CD4-positive, alpha-beta T cell treated with Interleukin-10 for 1 hour (primary cell): ENCODE measurements at places on chromosomes 1 and 21.

DNA sequence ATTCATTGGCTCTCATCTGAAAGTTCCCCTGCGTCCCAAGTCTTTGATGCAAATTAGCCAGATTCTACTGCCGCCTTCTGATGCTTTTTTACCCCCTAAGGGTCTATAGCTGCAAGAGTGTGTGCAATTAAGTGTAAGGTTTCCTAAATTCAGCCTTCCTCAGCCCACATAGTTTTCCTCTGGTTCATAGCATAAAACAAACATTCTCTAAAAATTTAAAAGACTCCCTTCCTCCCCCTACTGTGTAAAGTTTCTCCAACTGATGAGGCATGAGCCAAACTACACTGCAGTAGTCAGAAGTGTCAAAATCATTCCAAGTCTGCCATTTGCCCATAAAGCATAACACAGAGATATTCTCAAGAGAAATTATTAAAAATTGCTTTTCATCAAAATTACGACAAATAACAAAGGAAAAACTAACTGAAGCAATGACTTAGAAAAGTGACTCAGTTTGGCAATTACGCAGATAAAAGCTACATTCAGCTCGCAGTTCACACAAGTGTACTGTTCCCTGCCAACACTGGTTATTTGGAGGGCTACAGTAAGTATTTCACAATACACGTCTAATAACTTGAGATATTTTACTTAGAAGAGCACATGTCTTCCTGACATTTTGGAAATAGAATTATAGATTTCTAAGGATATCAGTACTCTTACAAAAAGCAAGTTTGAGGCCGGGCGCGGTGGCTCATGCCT lies 15.4 kb downstream of the KCNH1 start:
- no peak for DNase-seq

DNA sequence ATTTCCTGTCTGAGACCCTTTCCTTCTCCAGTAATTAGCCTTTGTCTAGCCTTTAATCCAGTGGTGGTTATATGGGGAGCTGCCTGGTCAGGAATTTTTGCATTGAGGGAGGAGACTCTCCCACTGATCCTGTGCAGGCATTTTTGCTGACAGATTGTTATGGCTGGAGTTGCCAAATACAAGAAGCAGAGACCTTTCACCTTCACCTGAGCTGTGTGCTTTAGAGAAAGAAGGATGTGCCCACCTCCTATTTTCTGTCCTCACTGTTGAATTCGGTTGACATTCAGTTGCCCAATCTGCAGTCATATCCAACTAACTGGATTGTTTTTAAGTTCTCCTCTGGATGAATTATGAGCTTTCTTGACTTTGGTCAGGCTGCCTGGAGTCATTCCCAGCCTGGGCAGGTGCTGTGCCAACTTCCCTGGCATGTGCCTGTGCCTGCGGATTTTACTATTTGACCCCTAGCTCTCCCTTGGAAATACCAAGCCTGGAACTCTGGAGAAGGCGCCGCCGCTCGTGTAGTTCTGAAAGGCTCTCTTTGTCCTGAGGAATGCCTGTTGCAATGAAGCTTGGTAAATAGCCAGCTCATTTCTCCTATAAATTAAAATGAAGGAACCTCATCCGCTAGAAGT lies 143.9 kb downstream of the NOS1AP start:
- no peak for DNase-seq

DNA sequence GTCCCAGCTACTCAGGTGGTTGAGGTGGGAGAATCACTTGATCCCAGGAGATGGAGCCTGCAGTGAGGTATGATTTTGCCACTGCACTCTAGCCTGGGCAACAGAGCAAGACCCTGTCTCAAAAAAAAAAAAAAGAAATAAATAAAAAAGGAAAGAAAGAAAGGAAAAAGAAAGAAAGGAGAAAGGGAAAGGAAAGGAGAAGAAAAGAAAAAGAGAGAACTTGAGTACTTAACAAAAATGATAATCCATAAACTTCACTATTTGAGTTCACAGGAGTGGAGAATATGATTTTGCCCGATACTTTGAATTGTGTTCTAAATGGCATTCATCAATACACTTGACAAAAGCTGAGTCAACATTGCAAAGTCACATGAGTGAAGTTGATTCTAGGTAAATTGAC lies 23.8 kb upstream of the ZNF281 start:
- DNase-seq = no peak

DNA sequence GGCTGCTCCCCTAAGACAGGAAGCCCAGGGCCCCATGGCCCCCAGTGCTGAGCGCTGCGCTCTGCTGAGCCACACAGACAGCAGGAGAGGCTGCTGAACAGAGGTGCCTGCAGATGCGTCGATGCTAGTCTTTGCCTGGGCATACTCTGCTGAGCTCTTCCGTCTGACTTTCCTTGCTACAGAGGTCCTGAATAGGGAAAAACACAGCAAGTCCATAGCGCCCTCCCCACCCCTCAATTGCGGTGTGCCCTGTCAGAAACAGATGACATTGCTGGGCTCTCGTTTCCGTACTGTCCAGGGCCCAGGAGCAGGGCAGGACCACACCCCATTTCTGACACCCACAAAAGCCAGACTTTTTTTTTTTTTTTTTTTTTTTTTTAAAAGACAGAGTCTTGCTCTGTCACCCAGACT lies 252.5 kb downstream of the SDCCAG8 start:
- DNase-seq = peak; percentile 44

DNA sequence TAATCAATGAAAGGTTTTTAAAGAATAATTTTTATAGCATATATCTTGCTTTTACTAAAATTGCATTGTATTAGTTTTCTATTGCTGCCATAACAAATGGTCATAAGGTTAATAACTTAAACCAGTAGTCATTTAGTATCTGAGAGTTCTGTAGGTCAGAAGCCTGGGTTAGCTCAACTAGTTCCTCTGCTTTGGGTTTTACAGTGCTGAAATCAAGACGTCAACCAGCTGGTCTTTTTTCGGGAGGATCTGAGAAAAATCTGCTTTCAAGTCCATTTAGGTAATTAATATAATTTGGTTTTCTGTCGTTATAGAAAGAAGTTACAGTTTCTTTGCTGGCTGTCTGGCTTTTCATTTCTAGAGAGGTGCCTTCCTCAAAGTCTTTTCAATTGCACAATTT lies 577.7 kb downstream of the MRPL39 start:
- DNase-seq = no peak

DNA sequence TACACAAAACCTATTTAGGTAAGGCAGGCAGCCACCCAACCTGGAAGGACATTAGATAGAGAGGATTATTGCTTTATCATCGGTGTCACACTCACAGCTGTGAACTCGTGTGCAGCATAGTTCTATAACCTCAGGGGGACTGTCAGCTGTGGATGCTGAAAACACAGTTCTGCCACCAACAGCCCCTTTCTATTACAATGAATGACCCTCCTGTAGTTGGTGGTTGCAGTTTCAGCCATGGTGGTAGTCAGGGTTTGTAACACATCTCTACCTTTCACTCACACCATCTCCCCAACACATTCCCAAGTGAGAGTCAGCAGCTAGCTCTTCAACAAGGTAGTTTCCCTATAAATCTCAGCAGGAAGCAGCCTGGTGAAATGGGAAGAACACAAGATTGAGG lies 136.8 kb downstream of the ZC3H11B start:
- DNase-seq = no peak

DNA sequence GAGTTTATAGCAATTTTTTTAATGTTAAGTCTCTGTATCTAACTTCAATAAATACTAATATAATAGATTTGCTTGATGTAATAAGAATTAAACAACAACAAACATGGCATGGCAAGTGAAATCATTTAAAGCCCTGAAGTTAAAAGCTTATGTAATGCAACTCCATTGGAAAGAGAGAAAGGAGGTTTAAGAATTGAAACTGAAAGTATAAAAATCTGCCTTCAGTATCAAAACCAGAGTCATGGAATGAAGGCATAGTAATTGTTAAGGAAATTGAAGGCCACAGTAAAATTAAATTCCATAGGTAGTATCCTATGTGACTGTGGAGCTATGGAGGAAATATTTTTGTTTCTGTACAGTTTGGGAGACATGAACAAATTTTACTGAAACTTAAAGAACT lies 55.1 kb downstream of the PRDX6 start:
- DNase-seq = peak; percentile 4

- no peak for DNase-seq
Observed at GRCh38 chr1:116318897-116319296, 54.1 kb upstream of the ATP1A1 start.

DNA sequence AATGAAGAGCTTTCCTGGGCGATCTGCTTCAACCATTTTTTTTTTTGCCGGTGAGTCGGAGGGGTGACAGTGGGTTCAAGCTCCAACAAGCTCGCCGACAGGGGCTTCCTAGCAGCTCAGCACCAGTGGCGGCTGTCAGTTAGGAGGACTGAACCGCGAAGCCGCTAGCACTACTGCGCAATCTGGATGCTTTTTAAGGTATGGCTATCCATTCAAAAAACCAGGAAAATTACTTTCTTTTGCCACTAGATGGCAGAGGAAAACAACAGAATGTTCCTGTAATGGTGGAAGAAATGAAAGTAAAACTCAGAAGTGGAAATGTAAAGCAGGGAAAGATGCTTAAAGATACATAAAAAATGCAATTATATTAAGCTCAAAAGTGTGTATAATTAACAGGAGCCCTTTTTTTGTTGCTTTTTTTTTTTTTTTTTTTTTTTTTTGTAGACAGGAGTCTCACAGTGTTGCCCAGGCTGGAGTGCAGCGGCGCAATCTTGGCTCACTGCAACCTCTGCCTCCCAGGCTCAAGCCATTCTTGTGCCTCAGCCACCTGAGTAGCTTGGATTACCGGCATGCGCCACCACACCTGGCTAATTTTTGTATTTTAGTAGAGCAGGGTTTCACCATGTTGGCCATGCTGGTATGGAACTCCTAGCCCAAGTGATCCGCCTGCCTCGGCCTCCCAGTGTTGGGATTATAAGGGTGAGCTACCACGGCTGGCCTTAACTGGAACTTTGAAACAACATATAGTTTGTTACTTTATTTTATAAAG lies 8.5 kb downstream of the KYAT3 start:
- peak; percentile 80 for DNase-seq
